Activated CD8-positive, alpha-beta memory T cell treated with anti-CD3 and anti-CD28 coated beads for 4 hours (primary cell): ENCODE measurements at places on chromosomes 4 and X.

DNA sequence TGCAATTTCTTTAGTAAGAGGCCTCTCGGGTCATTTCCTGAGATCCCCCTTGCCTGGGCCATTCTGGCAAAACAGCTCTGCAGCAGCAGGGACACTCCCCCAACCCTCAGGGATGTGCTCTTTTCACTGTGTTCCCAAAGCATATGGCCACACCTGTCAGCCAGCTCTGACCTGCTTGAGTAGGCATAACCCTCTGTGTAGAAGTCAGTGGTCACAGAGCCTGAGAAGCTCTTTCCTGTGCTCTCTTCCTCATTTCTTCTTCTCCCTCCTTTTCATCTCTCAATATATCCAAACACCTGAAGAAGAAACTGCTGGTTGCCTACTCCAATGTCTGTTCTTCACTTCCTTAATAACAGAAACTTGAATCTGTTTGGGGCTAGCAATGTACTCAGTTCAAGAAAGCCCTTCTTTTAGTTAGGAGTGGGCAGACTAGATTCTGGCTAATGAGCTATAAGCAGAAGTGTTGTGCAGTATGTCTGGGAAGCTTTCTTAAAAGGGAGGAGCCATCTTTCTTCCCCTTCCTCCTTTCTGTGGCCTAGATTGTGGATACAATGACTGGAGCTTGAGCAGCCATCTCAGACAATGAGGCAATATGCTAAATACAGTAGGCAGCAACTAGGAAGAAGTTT lies 73.3 kb downstream of the PRPS1 start:
- DNase-seq, result no peak

DNA sequence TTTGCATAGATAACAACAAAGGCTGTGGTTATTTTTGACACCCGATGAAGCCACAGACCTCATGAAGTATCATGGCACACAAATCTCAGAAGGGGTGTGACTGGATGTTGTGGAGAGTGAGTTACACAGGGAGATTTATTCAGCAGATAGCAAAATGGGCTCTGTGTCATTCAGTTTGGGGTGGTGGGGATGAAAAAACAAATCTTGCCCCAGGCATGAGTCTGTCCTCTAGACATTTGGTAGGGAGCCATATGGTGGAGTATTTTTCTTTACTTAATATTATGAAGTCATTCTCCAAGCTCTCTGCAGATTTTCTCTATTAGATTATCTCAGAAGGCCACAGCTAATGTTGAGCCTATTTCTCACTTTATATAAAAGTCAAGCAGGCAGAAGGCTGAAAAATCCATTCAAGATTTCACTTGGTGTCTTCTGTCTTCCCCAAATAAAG lies 277.1 kb upstream of the TENM3 start:
- no peak for DNase-seq

- no peak for DNase-seq
Measured at GRCh38 chr4:32672359-32672758, 1952.2 kb downstream of the PCDH7 start.

GRCh38 chrX:133570549-133570948 lies 155.3 kb upstream of the GPC4 start:
- no peak for DNase-seq

GRCh38 chrX:131795442-131796229 lies 227.5 kb upstream of the STK26 start:
- no peak for DNase-seq

DNA sequence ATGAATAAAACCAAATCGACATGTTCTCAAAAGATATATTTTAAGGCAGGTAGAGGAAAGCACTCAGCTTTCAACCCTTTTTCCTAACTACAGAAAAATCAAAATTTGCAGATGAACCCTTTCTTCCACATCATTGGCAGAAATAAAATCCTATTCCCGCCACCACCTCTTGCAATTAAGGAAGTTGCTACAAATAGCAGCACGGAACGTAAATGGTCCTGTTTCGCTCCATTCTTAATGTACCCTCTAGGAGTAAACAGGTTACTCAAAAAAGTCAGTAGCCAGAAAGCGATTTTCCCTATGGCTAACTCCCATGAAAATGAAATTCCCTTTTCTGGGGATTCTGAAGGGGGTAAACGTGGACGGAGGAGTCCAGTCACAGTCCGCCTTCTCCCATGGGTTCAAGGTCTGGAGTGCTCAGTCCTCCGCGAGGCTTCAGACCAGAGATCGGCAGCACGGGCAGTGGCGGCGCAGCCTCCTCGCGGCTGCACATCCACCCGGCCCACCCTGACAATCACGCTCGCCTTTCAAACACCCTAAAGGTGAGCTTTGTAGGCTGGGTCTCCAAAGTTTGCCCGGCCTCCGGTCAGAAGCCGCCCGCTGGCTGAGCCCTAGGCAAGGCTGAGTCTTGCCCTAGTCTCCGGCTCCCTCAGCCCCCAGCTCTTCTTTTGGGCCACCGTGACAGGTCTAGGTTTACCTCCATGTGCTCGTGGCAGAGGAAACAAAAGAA lies 1.8 kb downstream of the ATP11C start:
- DNase-seq, result no peak

- no peak for DNase-seq
Measured at GRCh38 chrX:23857935-23858334, 49.8 kb downstream of the APOO start.
